ENCODE measurements at places on chromosomes 5 and 9. TPM values are rescaled to one million over a fixed set of nuclear protein-coding genes. Genes with fewer than 3 reads are reported as not detected.

HAND1 gene
- not detected for polyA plus RNA-seq

DNA sequence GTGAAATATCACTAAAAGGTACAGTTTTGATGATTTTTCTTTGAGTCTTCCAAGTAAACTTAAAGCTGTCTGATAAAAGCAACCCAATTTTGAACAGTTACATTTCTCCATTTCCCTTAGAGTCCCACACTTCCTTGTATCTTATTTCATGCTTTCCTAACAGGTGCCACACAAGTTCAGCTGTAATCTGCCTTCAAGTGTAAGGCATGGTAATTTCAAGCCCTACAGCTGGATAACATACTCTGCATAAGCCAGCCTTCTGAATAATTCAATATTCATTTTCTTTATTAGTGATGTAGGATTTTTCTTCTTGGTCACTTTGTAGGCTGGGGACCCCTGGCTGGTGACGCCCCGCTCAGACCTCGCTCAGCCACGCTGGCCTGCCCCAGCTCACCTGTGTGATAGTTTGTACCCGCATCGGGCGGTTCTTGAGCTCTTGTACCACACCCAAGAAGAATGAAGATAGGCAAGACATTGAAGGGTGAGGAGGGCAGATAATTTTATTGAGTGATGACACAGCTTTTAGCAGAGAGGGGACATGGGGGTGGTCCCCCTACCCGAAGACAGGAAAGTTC lies 34.0 kb downstream of the SOX30 start:
- no peak for DNase-seq

GRCh38 chr5:64887910-64888309 lies 119.2 kb downstream of the CWC27 start:
- no peak for DNase-seq

- DNase-seq: no peak
Observed at GRCh38 chr5:17434982-17435381, 63.0 kb upstream of the TAF11L2 start.

DNA sequence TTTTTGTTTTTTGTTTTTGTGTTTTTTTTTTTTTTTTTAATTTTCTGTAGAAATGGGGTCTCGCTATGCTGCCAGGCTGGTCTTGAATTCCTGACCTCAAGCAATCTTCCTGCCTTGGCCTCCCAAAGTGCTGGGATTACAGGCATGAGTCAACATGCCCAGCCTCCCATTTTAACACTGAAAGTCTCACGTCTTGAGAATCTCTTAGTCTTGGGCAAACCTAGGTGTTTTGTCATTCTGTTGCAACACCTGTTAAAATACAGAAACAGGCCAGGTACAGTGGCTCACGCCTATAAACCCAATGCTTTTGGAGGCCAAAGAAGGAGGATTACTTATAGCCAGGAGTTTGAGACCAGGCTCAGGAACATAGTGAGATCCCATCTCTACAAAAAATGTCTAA lies 599.0 kb downstream of the TLR4 start:
- no peak for DNase-seq

FST gene
- 2.0 TPM for polyA plus RNA-seq

DNA sequence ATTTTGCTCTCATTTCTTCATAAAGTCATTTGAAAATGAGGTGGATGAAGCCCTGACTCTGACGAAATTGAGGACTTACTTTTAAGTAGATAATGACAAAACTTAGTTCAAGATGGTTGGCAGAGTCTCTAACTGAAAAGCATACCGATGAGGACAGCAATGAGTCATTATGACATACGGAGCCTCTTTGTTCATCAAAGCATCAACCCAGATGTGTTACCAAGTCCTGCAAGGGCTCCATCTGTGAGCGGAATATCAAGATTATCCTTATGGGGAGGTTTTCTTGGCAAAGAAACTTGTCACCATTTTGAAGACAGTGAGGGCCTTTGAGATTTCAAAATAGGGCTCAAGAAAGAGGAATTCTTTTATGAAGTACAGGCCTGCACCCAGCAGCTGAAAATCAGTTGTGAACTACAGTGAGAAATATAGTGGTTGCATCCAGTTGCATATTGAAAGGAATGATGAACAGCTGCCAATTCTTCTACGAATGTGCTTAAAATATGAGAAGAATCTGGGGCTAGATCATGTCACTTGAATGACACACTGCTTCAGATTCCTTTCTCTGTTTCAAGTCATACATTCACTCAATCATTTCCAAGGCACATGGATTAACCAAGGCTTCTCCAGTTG lies 86.6 kb upstream of the SLC24A2 start:
- DNase-seq: no peak

CCDC152 gene
- not detected for polyA plus RNA-seq

- DNase-seq: no peak
Observed at GRCh38 chr5:14574891-14575508, 6.6 kb upstream of the OTULINL start.

DNA sequence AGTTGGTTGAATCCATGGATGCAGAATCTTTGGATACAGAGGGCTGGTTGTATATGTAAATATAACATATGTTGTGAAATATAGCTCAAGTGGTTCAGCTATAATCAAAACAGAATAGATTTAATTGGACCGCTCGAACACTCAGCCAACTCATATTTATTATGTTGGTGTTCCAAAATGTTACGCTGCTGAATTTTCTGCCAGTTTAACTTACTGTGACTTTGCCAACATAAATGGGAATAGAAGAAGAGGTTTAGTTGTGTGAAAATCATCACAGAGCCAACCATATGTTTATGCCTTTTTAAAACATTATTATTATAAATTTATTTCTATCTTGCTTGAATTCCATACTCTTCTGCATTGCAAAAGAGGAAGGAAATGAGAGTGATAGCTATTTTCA lies 178.2 kb upstream of the FBXL7 start:
- DNase-seq: no peak

DNA sequence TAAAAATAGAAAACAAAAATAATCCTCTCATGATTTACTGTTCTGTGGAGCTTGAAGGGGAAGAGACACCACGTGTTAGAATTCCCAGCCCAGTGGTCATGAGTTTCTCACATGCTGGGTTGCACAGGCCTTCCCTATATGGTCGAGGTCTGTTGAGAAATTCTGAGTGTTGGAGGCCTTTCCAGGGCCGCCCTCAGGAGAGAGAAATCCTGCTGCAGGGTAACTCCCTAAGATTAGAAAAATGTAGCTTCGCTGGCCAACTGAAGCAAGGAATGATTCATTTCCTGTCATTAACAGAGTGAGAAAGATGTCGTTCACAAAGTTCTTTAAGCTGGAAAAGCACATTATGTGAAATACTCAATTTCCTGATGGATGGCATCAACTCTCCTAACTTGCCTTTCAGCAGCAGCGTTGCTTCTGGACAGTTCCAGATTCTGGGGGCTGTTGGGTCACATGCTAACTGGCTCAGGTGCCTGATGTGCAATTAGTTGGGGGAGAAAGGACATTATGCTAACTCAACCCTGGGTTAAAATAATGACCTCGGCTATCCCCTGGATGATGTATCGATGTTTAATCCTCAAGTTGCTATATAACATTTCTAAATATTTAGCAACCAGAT lies 104.8 kb upstream of the CD180 start:
- no peak for DNase-seq

DNA sequence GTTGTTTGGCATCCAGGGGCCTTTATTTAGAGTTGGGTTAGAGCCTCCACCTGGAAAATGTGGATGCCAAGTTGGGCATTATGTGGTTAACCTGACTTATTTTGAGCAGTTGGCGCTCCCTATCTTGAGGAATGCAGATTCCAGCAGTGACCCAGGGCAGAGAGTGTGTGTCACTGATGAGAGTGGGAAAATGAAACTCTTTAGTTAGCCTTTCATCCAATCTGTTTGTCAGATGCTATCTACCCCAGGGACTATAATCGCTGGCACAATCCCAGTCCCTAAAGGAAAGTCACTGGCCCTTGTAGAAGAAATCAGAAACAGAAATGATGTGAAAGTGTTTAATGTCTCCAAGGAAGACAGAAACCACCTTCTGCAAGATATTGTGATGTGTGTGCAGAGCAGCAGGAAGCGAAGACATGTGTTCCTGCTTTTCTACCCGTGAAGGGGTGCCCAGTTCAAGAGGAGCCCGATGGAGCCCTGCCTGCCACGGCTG lies 10.2 kb upstream of the STING1 start:
- no peak for DNase-seq

TAF1L gene
- polyA plus RNA-seq: not detected

DNA sequence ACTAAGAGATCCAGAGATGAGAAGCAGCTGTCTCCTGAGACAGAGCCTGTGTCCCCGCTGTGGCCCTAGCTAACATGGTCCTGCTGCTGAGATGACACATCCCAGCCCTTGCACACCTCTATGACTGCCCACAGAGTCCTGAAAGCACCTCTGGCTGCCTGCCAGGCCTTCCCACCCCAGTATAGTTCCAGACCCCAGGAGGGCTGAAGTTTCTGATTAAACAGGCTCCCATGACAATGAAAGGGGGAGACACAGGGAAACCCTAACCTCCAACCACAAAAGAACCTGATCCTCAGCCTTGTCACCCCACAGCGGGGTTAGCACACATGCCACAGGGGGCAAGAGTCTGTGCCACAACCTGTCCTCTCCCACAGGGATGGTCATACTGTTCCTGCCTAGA lies 15.6 kb downstream of the CIZ1 start:
- no peak for DNase-seq

GRCh38 chr5:140220698-140221064 lies 45.7 kb downstream of the CYSTM1 start:
- DNase-seq: no peak

DNA sequence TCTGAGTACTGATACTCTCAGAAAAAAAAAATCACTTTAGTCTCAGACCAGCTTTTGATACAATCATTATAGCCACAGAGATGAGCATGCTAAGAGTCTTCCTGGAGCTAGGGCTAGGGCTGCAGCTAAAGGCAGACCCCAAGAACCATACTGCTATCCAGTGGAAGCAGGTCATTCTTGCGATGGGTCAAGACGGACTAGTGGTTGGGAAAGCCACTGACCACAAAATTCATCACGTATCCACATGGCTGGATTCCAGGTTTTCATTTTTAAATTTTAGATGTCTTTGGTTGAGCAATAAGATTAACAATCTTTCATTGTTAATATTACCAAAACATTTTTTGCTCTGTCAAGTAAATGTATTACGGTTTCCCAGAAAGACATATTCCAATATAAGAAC lies 598.1 kb downstream of the DNAH5 start:
- DNase-seq: no peak

IGIP gene
- polyA plus RNA-seq: 0.81 TPM

WDR31 gene
- 1.9 TPM for polyA plus RNA-seq

ENC1 gene
- polyA plus RNA-seq: 21.3 TPM

GRCh38 chr9:122789256-122790046 lies 718 bp downstream of the OR5C1 start:
- no peak for DNase-seq

DNA sequence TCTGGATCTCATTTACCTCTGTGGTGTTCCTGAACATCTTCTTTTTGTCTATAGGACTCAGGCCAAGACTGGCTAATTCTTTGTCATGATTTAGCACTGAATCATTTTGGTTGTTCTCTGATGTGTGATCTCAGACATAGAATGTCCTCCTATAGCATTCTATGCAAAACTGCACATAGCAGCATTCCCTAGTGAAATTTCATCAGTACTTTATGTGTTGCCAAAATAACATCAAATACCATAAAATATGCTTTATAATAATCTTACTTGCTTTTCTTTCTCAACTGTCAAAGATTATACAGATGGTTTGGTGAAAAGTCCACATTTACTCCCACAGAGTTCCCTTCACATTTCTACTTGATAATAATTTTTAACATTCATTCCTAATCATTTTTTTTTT lies 115.7 kb upstream of the MPDZ start:
- DNase-seq: no peak

- DNase-seq: no peak
Observed at GRCh38 chr9:122808141-122808540, 8.2 kb downstream of the OR1K1 start.

DNA sequence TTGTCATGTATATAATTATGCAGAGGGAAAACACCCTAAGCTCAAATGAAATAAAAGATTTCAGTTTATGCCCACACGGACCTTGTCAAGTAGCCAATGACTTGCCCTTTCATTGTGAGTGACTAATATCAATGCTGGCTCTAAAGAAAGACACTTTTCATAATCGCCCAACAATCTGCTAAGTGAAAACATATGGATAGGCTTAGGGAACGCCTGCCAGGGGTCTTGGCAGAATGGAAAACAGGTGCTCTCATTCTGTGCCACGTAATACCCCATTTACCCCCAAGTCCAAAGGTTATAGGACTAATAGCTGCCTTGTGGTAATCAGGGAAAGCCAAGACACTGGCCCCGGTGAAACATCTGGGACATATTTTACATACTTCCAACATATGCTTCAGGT lies 157.7 kb downstream of the SLF1 start:
- DNase-seq: no peak

DNA sequence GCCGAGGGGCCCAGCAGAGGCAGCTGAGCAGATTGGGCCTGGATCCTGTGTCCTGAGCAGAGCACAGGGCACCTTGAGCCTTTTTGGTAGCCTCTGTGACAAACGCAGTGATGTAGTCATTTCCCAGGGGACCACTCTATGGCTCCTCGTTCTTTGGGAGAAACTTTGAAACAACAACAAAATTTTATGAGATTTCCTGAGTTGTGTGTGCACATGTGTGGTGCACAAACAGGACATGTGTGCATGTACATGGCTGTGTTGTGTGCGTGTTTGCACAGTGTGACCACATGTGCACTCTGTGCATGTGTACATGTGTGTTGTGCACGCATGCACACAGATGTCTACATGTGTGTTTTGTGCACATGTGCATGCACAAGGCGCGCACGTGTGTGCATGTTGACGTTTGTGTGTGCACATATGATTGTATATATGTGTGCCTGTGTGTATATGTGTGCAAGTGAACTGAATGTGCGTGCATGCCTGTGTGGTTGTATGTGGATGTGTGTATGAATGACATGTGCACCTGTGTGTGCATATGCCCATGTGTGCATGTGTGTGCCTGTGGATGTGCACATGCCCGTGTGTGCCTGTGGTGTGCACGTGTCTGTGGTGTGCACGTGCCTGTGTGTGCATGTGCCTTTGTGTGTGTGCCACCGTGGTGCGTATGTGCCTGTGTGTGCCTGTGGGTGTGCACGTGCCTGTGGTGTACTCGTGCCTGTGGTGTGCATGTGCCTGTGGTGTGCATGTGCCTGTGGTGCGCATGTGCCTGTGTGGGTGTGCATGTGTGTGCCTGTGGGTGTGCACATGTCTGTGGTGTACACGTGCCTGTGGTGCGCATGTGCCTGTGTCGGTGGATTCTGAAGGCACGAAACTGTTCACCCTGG lies 221.6 kb downstream of the CACNA1B start:
- DNase-seq: no peak

Data from A549 (cell line).